ENCODE measurements at places on chromosomes 12 and 14.

DNA sequence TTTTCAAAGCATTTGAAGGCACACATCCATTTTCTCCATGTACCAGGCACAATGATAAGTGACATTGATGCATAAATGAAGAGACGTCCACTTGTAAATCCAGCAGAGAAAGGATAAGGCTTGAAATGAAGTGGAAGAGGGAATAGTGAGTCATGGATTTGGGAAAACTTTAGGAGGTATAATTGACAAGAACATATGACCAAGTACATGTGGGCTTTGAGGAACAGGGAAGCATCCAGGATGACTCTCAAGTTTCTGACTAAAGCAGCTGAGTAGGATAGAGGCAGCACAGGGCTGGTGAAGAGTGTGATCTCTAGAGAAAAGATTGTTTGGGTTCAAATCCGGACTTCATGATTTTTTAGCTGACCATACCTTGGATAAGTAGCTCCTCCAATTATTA lies 43.6 kb upstream of the SYT1 start:
- DNase-seq = no peak

DNA sequence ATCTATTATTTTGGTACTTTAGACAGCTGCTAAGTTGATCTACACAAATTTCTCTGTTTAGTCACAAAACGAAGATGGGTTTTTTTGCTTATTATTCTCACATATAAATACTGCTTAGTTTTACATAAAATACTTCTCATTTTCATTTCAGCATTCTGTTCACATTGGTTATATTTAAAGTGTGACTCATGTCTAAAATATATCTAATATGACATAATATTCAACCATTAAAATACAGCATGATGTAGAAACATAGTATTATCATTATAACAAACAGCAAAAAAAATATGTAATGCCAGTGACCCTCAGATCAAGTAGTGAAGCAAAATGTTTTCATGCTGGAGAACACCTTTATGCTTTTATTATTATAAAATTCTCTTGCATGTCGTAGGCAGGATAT lies 63.7 kb downstream of the SH2B3 start:
- DNase-seq = no peak

GRCh38 chr14:95647926-95648325 lies 38.3 kb upstream of the TCL1B start:
- DNase-seq = no peak

DNA sequence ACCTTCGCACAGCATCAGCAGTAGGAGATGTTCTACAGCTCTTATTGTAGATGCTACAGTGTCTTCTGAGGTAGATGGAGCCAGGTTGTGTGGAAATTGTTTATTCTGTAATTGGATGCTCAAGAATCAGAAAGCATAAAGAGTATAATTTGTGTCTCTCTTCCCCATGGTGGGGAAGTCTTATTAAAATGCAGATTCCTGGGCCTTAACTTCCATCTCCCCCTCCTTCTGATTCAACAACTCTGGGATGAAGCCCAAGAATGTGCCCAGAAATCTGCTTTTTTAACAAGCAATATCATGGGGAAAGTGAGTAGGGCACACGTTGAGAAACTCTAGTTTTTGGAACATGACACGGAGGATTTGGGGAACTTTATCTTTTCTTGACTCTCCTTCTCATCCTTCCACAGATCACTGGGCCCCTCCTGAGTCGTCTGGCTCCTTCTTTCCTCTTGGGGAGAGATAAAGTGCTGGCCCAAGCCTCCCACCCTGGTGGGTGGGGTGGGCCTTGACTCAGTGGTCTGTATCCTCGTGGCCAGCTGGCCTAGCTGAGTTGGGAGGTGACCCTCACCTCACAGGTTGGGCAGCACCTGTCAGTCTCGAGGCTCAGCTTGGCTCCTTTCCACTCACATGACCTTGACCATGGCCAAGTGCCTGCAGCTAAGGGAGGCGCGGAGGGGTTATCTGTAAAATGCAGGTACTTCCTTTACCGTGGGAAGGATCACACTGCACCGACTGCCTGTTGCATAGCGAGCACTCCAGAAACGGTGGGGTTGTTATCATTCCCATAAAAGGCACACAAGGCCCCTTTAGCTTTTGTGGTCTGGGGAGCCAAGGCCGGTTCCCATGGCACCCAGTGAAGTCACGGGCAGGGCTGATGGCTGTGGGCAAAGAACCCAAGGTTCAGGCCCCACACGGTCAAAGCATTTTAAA lies 141.9 kb downstream of the CHST11 start:
- no peak for DNase-seq

DNA sequence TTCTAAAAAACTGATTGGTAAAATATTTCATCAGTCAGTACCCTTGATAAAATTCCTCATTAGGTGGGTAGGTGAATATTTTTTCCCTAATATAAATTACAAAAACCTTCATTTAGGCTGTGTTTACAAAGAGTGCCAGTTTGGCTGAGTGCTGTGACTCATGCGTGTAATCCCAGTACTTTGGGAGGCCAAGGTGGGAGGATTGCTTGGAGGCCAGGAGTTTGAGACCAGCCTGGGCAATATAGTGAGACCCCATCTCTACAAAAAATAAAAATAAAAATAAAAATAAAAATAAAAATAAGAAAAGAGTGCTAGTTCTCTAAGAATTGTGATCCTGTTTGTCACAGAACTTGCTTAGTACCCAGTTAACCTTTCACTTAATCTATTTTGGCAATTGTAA lies 398.4 kb upstream of the RGS6 start:
- DNase-seq = no peak

GRCh38 chr14:30874999-30875787 lies 834 bp downstream of the COCH start:
- no peak for DNase-seq

DNA sequence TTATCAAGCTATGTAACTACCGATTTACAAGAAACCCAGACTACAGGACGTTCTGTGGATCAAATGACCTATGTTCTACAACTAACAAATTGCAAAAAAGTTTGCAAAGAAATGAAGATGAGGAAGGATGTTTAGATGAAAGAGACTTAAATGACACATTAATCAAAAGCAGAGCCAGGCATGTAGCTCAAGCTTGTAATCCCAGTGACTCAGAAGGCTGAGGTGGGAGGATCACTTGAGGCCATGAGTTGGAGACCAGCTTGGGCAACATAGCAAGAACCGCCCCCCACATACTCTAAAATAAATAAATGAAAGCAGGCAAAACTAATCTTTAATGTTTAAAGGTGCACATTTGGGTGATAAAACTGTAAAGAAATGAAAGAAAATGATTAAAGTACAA lies 331.9 kb downstream of the BTG1 start:
- no peak for DNase-seq

GRCh38 chr12:19539836-19540235 lies 100.5 kb downstream of the AEBP2 start:
- no peak for DNase-seq

GRCh38 chr14:52068615-52069306 lies at the start of gene NID2:
Gene NID2, minus strand, starts transcription at chr14:52069059. Its CDS starts 65 bp downstream, at chr14:52068994.
- DNase-seq = no peak

- no peak for DNase-seq
These were observed 4.2 kb upstream of the KLC1 start for GRCh38 chr14:103624860-103625259.

DNA sequence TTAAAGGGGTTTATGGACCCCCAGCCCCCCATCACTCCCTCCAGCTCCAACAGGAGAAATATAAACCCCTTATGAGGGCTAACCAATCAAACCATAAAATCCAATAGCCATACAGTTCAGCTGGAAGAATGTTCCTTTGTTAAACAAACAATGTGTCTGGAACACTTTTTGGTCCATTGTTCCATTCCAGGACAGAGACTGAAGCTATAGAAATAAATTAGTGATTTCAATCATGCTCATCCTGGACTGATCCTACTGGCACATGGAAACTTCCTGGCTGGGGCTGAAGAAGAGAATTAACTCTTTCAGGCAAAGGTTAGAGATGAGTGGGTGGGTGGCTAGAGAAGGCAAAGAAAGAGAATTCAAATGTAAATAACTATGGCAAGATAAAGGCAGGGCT lies 63.4 kb downstream of the ANO2 start:
- DNase-seq = no peak

Data from vagina (tissue), 2 donors.